ENCODE measurements at places on chromosomes 5 and 9. TPM values are rescaled to one million over a fixed set of nuclear protein-coding genes. Genes with fewer than 3 reads are reported as not detected.

- peaks cover 12% of the 10 kb centered on the region for H3K36me3 ChIP-seq
- peaks cover 95% of the 10 kb centered on the region for H3K4me1 ChIP-seq
- no peak for DNase-seq
- peak overlapping the region; percentile 21 for H3K4me3 ChIP-seq
- H3K27me3 ChIP-seq, result no peaks in the 10 kb centered on the region
Measured at GRCh38 chr5:142780871-142781270, 10.7 kb downstream of the ARHGAP26 start.

DNA sequence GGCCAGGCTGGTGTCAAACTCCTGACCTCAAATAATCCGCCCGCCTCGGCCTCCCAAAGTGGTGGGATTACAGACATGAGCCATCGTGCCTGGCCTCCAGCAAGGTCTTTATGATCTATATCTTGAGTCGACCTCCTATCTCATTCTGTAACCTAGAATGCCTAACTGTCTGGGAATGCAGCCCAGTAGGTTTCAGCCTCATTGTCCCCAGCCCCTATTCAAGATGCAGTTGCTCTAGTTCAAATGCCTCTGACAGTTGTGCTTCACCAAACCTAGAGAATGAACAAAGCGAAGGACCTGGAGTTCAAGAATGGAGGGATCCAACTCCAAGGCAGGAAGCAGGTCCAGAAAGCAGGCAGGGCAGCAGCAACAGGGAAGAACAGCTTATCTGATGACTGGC is 30.8 kb downstream of the GLRX start:
- no peaks in the 10 kb centered on the region for H3K36me3 ChIP-seq
- no peaks in the 10 kb centered on the region for H3K27me3 ChIP-seq
- peaks cover 3% of the 10 kb centered on the region for H3K4me1 ChIP-seq

DNA sequence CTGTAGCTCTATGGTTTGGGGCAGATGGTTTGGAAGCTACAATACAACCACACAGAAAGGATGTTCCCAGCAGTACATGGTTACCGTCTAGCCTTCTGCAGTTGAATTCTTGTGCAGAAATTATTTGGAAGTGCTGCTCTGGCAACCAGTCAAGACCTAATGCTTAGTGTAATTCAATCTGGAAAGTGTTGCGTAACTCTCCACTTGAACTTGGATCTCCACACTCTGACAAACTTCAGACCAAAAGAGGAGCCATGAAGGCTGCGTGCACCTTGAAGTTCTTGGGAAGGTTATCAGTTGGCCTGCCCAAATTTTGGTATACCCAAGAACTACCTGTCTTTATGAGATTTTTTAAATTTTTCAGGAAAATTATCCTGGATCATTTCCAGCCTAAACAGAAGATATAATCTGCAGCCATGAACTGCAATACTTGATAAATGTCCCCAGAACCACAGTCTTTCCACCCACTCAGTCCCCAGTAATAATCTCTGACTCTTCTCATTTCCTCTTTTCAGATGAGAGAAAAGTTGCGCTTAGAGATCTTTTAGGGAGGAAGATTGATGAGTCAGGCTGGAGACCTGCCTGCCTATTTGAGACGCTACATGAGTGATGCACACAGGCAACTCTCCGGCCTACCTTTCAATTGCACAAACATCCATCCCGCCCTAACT is 159.9 kb downstream of the FANCC start:
- H3K4me1 ChIP-seq, result no peaks in the 10 kb centered on the region
- H3K27me3 ChIP-seq, result no peaks in the 10 kb centered on the region
- H3K27ac ChIP-seq, result no peak overlapping the region
- no peaks in the 10 kb centered on the region for H3K36me3 ChIP-seq

DNA sequence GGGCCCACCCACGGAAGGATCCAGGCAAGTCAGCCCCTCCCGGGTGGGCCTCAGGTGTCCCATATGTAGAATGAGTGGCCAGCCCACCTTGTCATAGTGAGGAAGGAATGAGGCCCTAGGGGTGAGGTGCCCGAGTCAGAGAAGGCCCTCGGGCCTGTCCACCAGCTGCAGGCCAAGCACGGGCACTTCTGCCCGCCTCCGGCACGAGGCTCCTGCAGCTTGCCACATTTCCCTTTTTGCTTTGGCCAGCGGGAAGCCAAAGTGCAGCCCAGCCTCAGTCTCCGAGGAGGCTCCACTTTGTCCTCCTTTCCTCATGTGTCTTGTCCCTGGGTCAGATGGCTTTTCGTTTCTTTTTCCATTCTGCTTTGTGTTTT is 72.9 kb downstream of the PSMB7 start:
- H3K4me1 ChIP-seq, result peaks cover 2% of the 10 kb centered on the region
- H3K36me3 ChIP-seq, result no peaks in the 10 kb centered on the region
- H3K4me3 ChIP-seq, result no peak overlapping the region
- H3K27ac ChIP-seq, result no peak overlapping the region
- no peak for DNase-seq

DNA sequence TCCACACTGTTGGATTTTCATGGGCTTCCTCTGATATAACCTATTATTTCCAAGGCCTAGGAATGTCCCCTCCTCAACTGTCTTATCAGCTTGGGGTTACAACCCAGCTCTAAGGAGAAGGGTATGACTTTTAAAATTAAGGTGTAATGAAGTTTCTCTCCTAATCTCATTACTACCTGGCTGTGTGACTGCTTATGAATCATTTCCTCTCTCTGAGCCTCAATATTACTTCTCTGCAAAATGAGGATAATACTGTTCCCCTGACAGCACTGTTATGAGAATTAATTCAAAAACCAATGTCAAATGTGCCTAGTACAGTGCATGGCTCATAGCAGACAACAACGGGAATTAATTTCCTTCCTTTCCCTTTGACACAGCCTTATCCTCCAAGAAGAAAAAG is 118.9 kb downstream of the NR6A1 start:
- DNase-seq, result no peak
- H3K4me3 ChIP-seq, result peak overlapping the region; percentile 35
- no peak overlapping the region for H3K27ac ChIP-seq

GRCh38 chr5:140321796-140322195 is 18.9 kb upstream of the PFDN1 start:
- no peak overlapping the region for H3K4me3 ChIP-seq
- H3K4me1 ChIP-seq, result no peaks in the 10 kb centered on the region
- H3K36me3 ChIP-seq, result no peaks in the 10 kb centered on the region
- DNase-seq, result no peak

DNA sequence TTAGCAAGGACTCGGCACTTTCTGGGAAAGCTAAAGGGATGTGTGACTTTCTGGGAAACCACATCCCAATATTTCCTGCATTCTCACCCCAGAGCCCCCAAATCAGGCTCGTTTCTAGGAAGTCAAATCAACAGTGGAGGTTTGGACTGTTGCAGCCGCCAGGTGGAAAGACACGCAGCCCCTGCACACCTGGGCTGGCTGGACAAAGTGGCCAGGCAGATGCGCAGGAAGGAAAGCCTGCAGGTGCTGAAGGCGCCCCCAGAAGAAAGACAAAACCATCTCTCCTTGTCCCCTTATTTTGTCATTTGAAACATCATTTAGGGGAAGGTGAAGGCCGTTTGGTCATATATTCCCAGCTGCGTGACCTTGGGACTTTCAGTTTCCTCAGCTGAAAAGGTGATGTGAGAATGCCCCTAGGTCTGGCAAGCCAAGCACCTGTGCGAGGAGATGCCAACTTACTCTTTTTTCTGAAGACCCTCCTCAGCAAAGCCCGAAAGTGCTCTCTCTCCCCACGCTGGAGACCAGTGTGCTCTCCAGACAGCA is 97.9 kb upstream of the CPEB4 start:
- no peak overlapping the region for H3K27ac ChIP-seq
- DNase-seq, result no peak
- H3K4me3 ChIP-seq, result no peak overlapping the region
- H3K4me1 ChIP-seq, result peaks cover 7% of the 10 kb centered on the region
- H3K27me3 ChIP-seq, result peaks cover 8% of the 10 kb centered on the region
- H3K36me3 ChIP-seq, result no peaks in the 10 kb centered on the region

DNA sequence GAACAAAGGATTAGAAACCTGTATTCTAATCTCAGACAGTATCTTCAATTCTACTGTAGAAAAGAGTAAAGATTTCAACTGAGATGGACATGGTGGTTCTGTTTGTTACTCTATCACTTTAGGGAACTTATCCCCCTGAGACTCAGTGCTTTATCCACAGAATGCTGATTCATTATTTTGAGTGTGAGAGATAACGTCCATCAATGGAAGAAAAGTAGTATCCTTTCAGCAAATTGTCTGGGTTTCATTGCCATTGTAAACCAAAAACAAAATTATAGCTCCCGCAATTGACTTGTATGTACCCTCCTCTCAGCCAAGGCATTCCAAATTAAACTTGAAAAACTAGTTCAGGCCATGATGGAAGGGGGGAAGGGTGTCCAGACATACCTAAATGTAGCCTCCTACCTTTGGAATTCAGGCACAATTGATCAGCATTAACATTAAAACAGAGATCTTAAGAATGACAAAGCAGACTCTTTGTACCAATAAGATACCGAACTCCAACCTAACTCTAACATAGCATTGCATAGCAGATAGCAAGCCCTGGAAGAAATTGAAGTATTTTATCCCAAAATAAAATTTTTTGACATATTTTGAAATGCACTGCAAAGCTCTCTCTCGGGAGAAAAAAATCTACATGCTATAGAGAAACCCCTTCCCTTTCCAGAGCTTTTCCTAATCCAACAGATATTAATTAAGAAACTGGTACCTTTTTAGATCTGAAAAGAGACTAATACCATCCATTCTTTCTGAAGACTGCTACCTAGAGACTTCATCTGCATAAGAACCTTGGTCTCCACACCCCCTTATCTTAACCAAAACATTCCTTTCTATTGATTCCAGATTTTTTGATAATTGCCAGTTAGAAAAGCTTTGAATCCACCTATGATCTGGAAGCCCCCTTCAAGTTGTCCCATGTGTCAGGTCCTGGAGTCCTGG is 1055.7 kb downstream of the PTPRD start:
- no peaks in the 10 kb centered on the region for H3K36me3 ChIP-seq
- no peak overlapping the region for H3K27ac ChIP-seq
- no peaks in the 10 kb centered on the region for H3K27me3 ChIP-seq
- H3K4me1 ChIP-seq, result no peaks in the 10 kb centered on the region

GRCh38 chr5:177087398-177088005 is 787 bp downstream of the FGFR4 start:
- H3K4me3 ChIP-seq, result no peak overlapping the region
- H3K36me3 ChIP-seq, result no peaks in the 10 kb centered on the region
- peaks cover 10% of the 10 kb centered on the region for H3K4me1 ChIP-seq
- no peak for DNase-seq

DNA sequence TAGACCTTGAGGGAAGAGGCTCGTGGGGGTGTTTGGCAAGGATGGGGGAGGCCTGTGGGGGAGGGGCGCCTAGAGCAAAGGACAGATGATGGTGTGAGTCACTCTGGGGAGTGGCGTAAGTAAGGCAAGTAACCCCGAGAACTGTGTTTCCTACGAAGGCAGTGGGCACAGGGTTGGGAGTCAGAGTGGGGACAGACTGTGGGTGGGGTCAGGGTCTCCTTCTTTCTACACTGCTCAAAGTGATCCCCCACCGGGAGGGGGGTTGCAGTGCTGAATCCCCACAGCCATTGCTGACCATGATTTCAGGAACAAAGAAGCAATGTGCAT is 136.8 kb downstream of the TENT4A start:
- no peaks in the 10 kb centered on the region for H3K4me1 ChIP-seq
- H3K36me3 ChIP-seq, result no peaks in the 10 kb centered on the region
- H3K4me3 ChIP-seq, result no peak overlapping the region
- H3K27me3 ChIP-seq, result no peaks in the 10 kb centered on the region
- H3K27ac ChIP-seq, result no peak overlapping the region

- H3K4me1 ChIP-seq, result peaks cover 3% of the 10 kb centered on the region
- DNase-seq, result no peak
- no peaks in the 10 kb centered on the region for H3K36me3 ChIP-seq
- H3K27ac ChIP-seq, result no peak overlapping the region
- H3K27me3 ChIP-seq, result peaks cover 10% of the 10 kb centered on the region
Measured at GRCh38 chr5:143775258-143775657, 36.7 kb upstream of the HMHB1 start.

GRCh38 chr9:135950135-135950682 is 11.0 kb downstream of the UBAC1 start:
- H3K36me3 ChIP-seq, result peaks cover 14% of the 10 kb centered on the region
- no peak overlapping the region for H3K27ac ChIP-seq
- no peaks in the 10 kb centered on the region for H3K4me1 ChIP-seq
- no peak overlapping the region for H3K4me3 ChIP-seq
- no peak for DNase-seq

DNA sequence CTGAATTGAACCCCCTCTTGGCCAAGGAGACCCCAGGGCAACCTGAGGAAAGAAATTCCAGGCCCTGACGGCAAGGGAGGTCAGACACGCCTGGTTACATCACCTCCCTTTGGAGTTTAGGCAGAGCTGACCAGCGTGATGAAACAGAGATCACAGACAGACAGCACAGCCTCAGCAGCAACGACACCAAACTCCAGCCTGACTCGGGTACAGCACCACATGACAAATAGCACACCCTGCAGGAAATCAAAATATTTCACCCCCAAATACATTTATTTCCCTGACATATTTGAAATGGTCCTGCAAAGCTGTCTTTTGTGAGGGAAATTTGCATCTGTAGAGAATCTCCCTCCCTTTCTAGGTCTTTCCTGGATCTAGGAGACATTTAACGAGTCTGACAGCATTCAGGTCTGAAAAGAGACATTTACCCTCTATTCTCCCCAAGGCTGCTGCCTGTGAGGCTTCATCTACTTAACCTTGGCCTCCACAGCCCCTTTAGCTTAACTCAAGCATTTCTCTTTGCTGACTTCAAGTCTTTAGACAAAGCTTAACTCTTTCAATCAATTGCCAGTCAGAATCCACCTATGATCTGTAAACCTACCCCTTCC is 2.6 kb downstream of the QSOX2 start:
- H3K4me1 ChIP-seq, result peaks cover 30% of the 10 kb centered on the region
- H3K27me3 ChIP-seq, result no peaks in the 10 kb centered on the region
- peak overlapping the region; percentile 87 for H3K27ac ChIP-seq
- no peak for DNase-seq

DNA sequence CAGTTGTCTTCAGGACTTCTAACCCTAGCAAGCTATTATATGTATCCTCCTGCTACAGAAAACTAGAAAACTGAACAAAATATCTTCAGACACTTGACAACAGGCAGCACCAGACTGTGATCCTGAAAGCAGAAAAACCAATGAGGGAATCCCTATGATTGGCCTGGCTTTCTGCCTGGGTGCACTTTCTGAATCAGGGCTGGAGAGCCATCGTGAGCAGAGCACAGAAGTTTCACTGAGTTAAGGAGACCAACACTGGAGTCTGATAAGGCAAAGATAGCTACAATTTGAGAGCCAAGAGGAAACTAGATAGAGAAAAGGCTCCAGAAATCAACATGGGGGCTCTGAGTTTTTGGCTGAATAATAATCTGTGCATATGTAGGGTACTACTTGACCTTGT is 106.5 kb downstream of the FANCC start:
- no peak overlapping the region for H3K27ac ChIP-seq
- H3K4me1 ChIP-seq, result peaks cover 3% of the 10 kb centered on the region
- no peaks in the 10 kb centered on the region for H3K27me3 ChIP-seq
- no peaks in the 10 kb centered on the region for H3K36me3 ChIP-seq

- H3K27me3 ChIP-seq, result peaks cover 6% of the 10 kb centered on the region
- DNase-seq, result no peak
- H3K27ac ChIP-seq, result no peak overlapping the region
- H3K36me3 ChIP-seq, result no peaks in the 10 kb centered on the region
- H3K4me1 ChIP-seq, result no peaks in the 10 kb centered on the region
Measured at GRCh38 chr5:6845856-6846255, 132.6 kb downstream of the TENT4A start.

GRCh38 chr9:86521977-86522376 is 167.8 kb upstream of the TUT7 start:
- no peak for DNase-seq
- no peak overlapping the region for H3K27ac ChIP-seq
- H3K4me3 ChIP-seq, result no peak overlapping the region
- peaks cover 23% of the 10 kb centered on the region for H3K27me3 ChIP-seq
- H3K36me3 ChIP-seq, result no peaks in the 10 kb centered on the region

C9orf40 gene
- 11.6 TPM for total RNA-seq

CCDC152 gene
- 9.3 TPM for total RNA-seq

C1QTNF3 gene
- total RNA-seq, result 4.6 TPM

SPINK6 gene
- not detected for total RNA-seq

SAPCD2 gene
- 20.8 TPM for total RNA-seq
